ENCODE measurements at places on chromosomes 4 and X.

DNA sequence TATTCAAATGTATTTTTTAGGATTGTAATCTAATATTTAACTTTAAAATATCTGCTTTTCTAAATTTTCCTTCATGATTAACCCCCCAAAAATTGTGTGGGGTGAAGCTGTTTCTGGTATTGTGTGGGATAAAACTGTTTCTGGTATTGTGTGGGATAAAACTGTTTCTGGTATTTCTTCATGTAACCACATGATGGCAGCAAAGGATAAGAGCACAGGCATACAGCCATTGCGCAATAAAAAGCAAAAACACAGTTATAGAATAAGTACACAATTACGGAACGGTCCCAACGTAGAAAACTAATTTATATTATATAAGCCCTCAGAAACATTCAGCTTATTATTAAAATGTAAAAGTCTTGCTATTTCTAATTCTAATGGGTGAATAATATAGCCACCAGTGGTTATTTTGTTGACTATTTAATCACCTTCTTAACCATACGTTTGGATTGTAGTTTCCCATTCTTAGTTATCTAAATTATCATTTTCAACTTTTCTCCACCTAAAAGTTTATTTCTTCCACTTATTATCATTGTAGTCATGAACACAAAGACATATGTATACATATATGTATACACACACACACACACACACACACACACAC lies 333.9 kb upstream of the FSTL5 start:
- DNase-seq: no peak

GRCh38 chr4:119082661-119083060 lies 53.0 kb upstream of the MYOZ2 start:
- DNase-seq: no peak

- no peak for DNase-seq
These were observed 49.9 kb upstream of the TEX13D start for GRCh38 chrX:124282580-124282979.

DNA sequence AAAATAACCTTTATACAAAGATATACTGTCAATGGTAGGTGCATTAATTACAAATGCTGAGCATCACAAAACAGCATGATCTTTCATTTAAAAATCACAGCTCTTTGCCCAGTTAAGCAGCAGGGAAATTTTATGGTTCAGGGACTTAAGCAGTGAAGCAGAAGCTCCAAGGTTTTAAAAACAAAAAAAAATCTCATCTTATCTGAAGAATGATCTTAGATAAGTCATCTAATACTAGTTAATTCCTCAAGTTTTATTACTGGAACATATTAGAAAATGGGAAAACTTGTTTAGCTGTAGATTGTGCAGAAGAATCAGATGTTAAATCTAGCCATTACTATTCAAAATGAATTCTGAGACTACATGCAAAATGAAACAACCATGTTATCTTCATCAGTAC lies 289.9 kb downstream of the GASK1B start:
- no peak for DNase-seq

DNA sequence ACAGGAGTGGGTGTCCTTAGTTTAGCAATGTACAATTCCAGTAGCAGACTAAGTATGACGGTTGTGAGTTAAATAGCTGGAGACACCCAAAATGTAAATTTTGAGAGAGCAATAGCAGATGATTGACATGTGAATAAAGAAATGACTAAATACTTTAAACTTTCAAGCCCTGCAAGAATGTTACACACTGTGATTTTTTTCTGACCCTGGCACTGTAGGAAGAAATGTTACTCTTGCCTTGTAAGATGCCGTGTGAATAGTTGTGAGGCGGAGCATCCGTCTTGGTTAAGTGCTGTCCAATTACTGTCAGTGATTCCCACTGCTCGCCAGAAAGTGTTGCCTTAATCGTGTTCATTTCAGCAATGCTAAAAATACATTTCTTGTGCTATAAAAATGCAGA lies 1248.1 kb downstream of the RAPGEF2 start:
- no peak for DNase-seq

Data from activated CD4-positive, alpha-beta T cell treated with anti-CD3 and anti-CD28 coated beads, Interleukin-2, amount 50 U/mL, for 1 hour (primary cell).